Tongue (tissue), 3 donors: ENCODE measurements at places on chromosomes 2 and 18. TPM values are rescaled to one million over a fixed set of nuclear protein-coding genes. Genes with fewer than 3 reads are reported as not detected.

CCDC93 gene
- total RNA-seq, result 23.6 TPM

PSMA8 gene
- not detected for total RNA-seq

USP14 gene
- 36.9 TPM for total RNA-seq

SCTR gene
- total RNA-seq, result 0.21 TPM

PID1 gene
- 15.4 TPM for total RNA-seq

CRYGA gene
- total RNA-seq, result not detected

FBXO15 gene
- total RNA-seq, result 0.21 TPM

GAL3ST2 gene
- not detected for total RNA-seq

REG3A gene
- not detected for total RNA-seq

LYG1 gene
- 0.41 TPM for total RNA-seq

RAX gene
- not detected for total RNA-seq

GRCh38 chr2:64820901-64821300, 167.2 kb upstream of the SERTAD2 start:
- no peak for DNase-seq

- no peak for DNase-seq
Observed at GRCh38 chr18:32321826-32322225, 132.0 kb downstream of the MEP1B start.

DNA sequence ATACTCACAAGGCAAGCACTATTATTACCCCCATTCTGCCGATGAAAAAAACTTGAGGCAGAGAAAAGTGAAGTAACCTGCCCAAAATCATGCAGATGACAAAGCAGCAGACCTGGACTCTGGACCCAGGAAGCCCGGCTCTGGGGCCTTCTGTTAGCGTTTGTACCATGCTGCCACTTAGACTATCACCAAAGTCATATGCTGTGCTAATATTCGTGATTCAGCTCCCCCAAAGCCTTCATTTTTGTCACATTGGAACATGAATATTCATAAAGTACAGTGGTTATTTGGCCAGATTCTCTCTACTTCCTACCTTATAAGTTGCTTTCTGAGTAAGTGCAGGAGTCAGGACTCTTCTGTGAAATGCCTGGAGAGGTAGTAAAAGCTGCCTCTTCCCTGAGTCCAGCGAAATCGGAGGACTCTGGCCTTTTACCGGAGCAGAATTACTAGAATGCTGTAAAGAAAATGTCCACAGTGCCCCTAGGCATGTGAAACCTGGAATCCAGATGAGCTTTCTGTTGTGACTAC, 86.7 kb downstream of the FTCDNL1 start:
- DNase-seq, result no peak

DNA sequence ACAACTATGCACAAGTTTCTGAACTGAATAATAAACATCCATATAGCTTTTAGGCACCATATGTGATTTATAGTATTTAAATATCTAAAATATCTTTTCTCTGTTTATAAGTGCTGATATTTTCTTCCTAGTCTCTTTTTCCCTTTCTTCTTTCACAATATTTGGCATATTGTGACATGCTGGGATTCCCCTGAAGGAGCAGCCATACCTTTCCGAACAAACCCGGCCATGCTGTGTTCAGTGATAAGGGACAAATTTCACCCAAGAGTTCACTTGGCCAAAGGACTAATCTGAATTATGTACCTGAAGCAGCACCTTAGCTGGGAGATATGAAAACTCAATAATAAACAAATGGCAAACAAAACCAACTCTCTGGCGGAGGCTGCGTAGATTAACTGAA, 250.8 kb downstream of the RDH14 start:
- DNase-seq, result no peak

DNA sequence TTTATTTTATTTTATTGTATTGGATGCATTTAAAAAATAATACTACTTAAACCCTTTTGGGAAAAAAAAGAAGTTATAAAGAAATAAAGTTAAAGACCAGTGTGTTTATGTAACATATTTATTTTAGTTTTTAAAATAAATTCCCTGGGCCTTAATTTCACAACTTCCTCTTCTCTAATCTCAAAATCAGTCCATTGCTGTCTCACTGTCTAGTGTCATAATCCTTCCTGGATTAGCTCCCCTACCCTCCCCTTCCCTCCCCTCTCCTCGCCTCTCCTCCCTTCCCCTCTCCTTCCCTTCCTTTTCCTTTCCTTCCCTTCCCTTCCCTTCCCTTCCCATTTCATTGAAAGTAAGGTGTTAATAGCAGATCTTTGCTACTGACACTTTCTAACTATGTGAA, 40.3 kb upstream of the ZEB2 start:
- DNase-seq, result no peak

- DNase-seq, result peak; percentile 48
Observed at GRCh38 chr2:33395655-33396249, 80.7 kb upstream of the RASGRP3 start.

DNA sequence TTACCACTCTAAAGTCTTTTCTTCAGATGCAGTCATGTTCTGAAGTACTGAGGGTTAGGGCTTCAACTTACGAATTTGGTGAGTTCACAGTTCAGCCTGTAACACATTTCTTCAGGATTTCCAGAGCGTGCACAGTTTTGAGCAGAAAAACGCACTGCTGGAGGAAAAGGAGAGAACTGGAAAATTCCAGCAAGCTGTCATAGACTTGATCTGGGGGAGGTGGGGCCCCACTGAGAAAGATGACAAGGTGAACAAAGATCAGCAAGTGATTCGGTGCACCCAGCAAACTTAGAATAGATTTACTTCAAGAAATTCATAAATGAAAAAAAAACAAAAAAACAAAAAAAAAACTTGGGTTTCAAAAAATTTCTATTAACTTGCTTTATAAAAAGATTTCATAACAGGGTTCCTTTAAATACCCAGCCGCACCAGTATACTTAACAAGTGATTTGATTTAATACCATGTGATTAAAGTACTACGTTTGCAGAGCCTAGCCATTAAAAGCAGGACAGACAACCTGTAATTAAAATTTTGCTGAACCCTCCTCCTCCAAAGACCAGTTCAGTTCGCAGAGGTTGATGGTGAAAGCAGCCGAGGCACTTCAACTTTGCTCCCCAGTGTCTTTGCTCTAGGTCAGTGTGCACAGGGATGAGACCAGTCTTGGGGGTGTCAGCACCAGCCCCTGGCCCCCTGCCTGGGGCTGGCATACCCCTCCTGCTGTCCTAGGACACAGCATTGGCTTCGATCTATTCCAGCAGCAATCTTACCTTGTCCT, 30.5 kb downstream of the CTIF start:
- no peak for DNase-seq

DNA sequence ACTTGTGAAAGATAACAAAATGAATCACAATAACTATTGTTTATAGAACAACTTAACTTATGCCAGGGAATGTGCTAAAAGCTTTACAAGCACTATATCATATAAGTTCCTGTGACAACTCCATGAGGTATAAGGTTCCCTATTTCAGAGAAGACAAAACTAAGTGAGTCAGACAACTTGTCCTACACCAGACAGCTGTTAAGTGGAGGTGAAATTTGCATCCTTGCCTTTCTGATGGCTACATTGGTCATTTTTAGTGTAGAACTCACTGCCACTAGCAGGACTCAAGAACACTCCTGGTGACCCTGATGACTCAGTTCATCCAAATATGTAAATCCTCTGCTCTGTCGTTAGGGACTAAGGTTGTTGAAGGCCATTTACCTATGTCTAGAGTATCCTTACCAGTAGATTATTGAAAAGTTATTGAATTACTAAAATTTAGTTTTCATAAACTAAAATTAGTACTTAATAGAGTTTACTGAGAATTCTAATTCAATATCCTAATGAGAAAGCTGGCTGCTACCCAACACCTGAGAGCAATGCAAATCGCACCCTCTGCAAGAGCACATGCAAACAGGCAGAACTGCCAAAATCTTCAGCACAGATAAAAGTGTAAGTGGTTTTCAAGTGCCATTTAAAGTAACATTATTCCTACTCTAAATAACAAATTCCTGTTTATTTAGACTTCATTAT, 636.2 kb downstream of the NRXN1 start:
- DNase-seq, result no peak

- no peak for DNase-seq
Observed at GRCh38 chr18:75161256-75162028, 47.5 kb downstream of the PTGR3 start.

DNA sequence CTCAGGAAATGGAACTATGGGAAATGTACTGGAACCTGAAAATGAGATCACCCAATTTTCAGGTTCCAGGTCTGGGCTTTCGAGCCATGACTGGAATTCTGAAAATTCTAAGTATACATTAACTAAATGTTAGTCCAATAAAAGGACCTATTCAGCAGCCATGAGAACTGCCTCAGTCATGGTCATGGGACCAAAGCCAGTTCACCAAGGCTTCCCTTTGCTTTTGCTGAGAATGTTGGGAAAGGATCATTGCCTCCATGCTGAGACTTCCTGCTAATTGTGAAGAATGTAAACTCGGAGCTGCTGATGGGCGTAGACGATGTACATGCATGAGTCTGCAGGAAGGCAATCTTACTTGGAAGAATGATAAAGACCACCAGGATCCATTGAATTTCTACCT, 624.4 kb upstream of the SOX11 start:
- DNase-seq, result no peak

- no peak for DNase-seq
Observed at GRCh38 chr2:31070339-31071125, 67.7 kb downstream of the GALNT14 start.

GRCh38 chr2:230447455-230448451, 31.8 kb downstream of the SP100 start:
- DNase-seq, result no peak

DNA sequence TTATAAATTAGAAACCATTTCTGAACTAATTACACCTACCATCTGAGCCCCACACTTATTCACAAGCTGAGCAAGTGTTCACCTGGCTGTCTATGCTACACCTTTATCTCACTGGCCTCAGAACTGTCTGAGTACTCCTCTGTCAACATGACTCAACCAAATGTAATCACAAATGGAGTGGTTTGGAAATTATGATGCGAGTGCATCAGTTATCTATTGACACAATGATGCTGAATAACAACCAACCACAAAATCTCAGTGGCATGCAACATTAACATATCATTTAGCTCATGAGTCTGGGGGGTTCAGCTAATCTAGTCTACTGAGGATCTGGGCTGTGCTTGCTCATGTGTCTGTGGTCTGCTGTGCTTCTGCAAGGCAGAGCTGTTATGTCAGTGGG, 184.2 kb upstream of the NXPH2 start:
- no peak for DNase-seq

DNA sequence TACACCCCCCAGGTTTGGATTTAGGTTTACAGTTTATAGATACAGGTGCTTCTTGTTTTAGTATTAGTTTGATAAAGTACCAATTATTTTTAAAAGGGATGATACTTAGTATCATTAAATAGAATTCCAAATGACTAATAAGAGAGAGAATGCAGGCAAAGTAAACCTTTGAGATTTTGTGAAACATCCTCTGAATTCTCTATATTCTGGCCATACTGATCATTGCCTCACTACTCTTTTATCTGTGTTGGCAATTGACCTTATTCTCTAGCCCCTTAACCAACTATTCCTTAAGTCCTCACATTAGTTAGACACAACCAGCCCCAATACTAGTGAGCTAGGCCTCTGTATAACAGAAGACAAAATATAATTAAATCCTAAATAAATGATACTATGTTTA, 125.4 kb downstream of the COMMD1 start:
- DNase-seq, result no peak

GRCh38 chr2:4782647-4783046, 909.5 kb upstream of the SOX11 start:
- DNase-seq, result no peak

DNA sequence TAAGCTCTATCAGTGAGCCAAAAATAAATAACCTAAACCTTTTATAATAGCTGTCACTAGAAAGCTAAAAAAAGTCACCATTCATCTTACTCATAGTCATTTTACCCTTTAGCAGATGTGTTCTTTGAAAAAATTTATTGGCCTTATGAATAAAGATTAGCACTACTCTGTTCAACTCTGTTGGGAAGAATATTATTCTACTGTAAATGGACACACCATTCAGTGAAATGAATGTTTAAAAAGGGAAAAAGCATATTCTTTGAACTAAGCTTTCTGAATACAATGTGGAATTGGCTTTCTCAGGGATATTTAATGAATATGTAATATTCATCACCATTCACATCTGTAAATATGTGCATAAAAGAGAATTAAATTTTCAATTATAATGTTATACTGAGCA, 422.0 kb downstream of the CBLN2 start:
- DNase-seq, result no peak
